HCT116 (cell line): ENCODE measurements at places on chromosomes 6 and 20. TPM values are rescaled to one million over a fixed set of nuclear protein-coding genes. Genes with fewer than 3 reads are reported as not detected.
A peak's percentile ranks its signal among the peaks of the same experiment; 100 is the strongest.

GRCh38 chr20:45779011-45779915 is 12.4 kb downstream of the WFDC3 start:
- DNase-seq = peak; percentile 98
- H3K36me3 ChIP-seq = no peaks in the 10 kb centered on the region
- peaks cover 58% of the 10 kb centered on the region for H3K4me1 ChIP-seq
- peak overlapping the region; percentile 90 for H3K27ac ChIP-seq
- H3K4me3 ChIP-seq = peak overlapping the region; percentile 9; the same call in 1 of the 2 replicates

DNA sequence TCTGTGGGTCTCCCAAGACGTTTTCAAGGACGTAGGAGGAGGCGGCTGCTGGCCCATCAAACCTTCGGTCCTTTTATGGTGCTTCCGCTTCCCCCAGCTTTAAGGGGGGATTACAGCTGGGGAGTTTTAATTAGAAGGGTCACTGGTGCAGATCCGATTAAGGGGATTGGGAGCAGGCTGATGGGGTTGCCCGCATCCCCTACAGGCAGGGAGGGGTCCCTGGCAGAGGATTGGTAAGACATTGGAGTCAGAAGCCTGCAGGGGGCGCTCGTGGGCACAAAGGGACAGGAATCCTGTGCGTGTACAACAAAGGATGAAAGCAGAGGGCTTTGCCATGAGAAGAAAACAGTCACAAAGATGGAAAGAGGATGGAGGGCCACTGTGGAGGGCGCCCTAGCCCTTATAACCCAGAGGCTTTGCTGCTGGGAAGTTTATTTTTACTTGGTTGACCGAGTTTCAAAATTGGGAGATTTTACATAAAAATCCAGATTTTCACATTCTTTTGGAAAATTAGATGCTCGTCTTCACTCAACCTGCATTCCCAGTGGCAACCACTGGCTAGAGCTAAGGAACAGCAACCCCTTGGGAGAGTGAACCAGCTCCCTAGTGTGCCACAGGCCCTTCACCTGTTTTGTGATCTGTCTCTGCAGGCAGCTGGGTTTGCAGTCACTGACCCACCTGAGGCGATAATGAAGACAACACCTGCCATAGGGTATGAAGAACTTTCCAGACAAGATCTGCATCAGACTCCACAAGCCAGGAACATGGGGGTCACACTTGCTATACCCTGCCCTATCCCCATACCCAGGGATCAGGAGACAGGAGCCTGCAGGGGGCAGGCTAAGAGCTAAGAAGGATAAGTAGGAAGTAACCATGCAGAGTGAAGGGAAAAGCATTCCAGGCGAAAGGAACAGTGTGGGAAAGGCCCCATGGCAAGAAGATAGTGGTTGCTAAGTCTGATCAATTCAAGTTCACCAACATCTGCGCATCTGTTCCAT is 97.7 kb downstream of the KCNB1 start:
- no peak overlapping the region for H3K27ac ChIP-seq
- DNase-seq = peak; percentile 53
- H3K27me3 ChIP-seq = no peaks in the 10 kb centered on the region
- no peaks in the 10 kb centered on the region for H3K36me3 ChIP-seq

DNA sequence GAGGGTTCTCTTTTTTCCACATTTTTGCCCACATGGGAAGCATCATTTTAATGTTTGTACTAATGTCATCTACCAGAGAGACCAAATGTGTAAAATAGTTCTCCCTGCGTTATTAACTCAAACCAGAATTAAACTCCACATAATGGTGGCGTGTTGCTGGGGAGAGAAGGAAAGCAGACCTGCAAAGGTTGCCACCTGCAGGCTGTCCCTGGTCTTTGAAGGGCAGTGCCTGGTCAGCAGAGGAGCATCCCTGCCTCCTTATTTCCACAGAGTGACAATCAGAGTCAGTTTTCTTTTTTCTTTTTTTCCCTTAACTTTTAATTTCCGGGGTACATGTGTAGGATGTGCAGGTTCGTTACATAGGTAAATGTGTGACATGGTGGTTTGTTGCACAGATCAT is 214.5 kb downstream of the TBX18 start:
- no peak overlapping the region for H3K4me3 ChIP-seq
- H3K4me1 ChIP-seq = peaks cover 6% of the 10 kb centered on the region; the same call in 1 of the 2 replicates
- H3K27ac ChIP-seq = no peak overlapping the region
- no peaks in the 10 kb centered on the region for H3K27me3 ChIP-seq

- no peak overlapping the region for H3K27ac ChIP-seq
- no peaks in the 10 kb centered on the region for H3K36me3 ChIP-seq
- no peaks in the 10 kb centered on the region for H3K4me1 ChIP-seq
- H3K4me3 ChIP-seq = no peak overlapping the region
Measured at GRCh38 chr6:34032856-34033255, 113.0 kb downstream of the GRM4 start.

- no peak overlapping the region for H3K27ac ChIP-seq
- no peak overlapping the region for H3K4me3 ChIP-seq
- no peak for DNase-seq
- no peaks in the 10 kb centered on the region for H3K27me3 ChIP-seq
Measured at GRCh38 chr6:18820725-18821124, 433.6 kb downstream of the RNF144B start.

DNA sequence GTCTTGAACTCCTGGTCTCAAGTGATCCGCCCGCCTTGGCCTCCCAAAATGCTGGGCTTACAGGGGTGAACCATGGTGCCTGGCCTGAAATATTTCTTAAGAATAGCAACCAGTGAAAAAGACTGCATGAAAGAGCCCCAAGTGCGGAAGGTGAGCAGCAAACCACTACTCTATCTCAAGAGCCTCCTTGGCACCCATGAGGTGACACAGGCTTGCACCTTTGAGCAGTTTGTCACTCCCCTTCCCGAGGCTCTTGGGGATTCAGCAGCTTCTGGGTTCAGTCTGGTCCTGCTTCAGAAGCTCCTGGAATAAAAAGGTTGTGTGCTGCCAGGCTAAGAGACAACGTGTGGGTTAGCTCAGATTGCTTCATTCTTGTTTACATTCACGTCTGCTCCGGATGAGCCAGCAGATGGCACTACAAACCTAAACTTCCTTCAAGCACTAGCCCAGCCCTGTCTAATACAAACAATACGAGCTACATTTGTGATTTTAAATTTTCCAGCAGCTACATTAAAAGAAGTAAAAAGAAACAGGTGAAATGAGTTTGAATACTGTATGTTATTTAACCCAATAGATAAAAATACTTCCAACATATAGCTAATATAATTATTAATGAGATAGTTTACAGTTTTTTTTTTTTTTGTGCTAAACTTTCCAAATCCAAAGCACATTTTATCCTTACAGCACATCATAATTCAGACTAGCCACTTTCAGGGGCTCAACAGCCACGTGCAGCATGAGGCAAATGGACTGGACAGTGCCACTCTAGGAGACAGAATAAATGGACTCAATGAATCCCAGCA is 46.2 kb downstream of the GJA10 start:
- no peak overlapping the region for H3K4me3 ChIP-seq
- no peaks in the 10 kb centered on the region for H3K27me3 ChIP-seq
- peak; percentile 68 for DNase-seq
- H3K36me3 ChIP-seq = no peaks in the 10 kb centered on the region
- H3K27ac ChIP-seq = no peak overlapping the region

DNA sequence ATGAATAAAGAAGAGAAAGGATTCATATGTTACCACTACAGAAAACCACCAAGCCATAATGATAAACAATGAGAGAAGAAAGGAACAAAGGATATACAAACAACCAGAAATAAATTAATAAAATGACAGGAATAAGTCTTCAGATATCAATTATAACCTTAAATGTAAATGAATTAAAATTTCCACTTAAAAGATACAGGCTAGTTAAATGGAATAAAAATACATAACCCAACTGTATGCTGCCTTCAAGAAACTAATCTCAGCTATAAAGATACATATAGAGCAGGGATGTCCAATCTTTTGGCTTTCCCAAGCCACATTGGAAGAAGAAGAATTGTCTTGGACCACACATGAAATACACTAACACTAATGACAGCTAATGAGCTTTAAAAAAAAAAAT is 135.9 kb upstream of the GJE1 start:
- H3K4me3 ChIP-seq = no peak overlapping the region
- no peaks in the 10 kb centered on the region for H3K27me3 ChIP-seq
- peaks cover 6% of the 10 kb centered on the region; the same call in 1 of the 2 replicates for H3K36me3 ChIP-seq
- no peaks in the 10 kb centered on the region for H3K4me1 ChIP-seq
- H3K27ac ChIP-seq = no peak overlapping the region

DNA sequence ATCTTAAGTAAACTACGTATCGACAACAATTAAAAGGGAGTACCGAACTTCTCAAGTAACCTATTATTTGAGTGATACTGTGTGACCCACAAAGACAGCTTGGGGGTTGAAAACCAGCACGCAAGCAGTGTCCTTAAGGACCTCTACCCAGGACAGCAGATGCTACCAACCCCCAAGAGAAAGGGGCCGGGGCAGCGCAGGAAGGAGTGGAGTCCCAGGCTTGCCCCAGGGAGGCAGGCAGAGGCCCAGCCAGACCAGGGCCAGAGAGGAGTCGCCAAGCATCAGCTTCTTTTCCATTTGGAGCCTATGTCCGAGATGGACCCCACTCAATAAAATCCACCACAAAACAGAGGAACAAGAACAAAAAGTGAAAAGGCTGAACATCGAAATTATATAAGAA is 11.9 kb downstream of the DIDO1 start:
- peaks cover 31% of the 10 kb centered on the region for H3K36me3 ChIP-seq
- H3K4me3 ChIP-seq = no peak overlapping the region
- H3K4me1 ChIP-seq = peaks cover 13% of the 10 kb centered on the region
- no peak overlapping the region for H3K27ac ChIP-seq

DNA sequence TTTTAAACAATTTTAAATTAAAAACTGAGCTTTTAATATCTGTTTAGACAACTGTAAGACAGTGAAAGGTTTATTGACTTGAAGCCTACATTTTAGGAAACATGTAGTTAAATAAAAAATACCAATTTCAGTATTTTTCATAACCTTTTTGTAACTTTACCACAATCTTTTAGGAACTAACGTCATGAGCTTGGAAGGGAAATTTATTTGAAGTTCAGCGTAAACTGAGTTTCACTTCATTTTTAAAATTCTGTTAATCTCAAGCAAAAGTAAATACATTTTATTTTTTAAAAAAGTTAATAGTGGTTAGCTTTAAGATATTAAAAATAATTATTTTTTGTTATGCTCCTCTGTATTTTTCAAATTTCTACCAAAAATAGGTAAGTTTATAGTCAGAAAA is 5.5 kb downstream of the CST7 start:
- no peak for DNase-seq
- H3K36me3 ChIP-seq = no peaks in the 10 kb centered on the region
- no peak overlapping the region for H3K27ac ChIP-seq

- H3K27ac ChIP-seq = no peak overlapping the region
- no peaks in the 10 kb centered on the region for H3K27me3 ChIP-seq
- peaks cover 16% of the 10 kb centered on the region for H3K4me1 ChIP-seq
- H3K36me3 ChIP-seq = no peaks in the 10 kb centered on the region
- DNase-seq = no peak
Measured at GRCh38 chr6:144757299-144757698, 472.2 kb downstream of the UTRN start.

- no peaks in the 10 kb centered on the region for H3K4me1 ChIP-seq
- H3K27ac ChIP-seq = no peak overlapping the region
- peak; percentile 12 for DNase-seq
- no peaks in the 10 kb centered on the region for H3K36me3 ChIP-seq
- H3K27me3 ChIP-seq = no peaks in the 10 kb centered on the region
Measured at GRCh38 chr6:154868143-154868594, 126.9 kb upstream of the TIAM2 start.

DNA sequence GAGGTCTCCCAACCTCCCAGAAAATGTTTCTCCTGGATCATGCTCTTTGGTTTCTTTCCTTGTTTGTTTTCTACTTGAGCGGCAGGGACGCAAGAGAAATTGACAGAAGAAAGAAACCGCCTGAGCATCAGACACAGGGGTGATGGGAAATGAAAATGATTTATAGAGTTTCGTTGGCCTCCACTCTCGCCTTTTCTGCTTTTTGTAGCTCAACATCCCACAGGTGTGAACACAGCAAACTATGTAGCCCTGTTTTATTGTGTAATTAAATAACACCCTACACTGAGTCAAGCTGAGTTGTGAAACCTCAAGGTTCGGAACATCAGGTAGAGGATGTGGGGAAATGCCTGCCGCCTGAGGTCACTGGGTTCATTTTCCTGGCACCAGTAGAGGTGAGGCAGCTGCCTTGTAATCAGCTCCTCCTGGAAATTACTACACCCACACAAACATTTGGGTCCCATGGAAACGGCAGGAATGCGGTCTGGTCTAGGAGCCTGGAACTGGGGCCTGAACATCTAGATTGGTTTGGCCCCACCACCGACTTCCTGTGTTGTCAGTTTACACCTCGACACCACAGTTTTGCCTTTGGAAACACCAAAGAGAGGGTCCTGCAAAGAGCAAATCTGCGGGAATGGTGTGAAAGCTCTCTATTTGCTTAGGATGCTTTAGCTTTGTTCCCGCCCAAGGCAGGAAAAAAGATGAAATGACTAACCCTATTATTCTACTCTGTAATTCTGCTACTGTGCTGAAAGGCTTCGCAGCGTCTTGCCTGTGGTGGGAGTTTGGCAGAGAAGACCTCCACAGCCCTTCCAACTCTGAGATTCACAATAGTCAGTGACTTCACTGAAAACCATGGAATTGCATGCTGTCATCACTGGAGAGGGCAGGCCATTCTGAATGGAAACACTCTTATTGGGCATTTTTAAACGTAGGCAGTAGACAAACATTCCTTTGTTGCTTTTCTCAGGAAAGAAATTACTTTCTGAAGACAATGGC is 53.0 kb downstream of the ADAT2 start:
- H3K27me3 ChIP-seq = no peaks in the 10 kb centered on the region
- no peak overlapping the region for H3K27ac ChIP-seq
- peaks cover 15% of the 10 kb centered on the region for H3K4me1 ChIP-seq
- H3K36me3 ChIP-seq = no peaks in the 10 kb centered on the region
- DNase-seq = peak; percentile 42

GRCh38 chr20:24389686-24390085 is 79.7 kb upstream of the SYNDIG1 start:
- H3K4me3 ChIP-seq = no peak overlapping the region
- H3K27me3 ChIP-seq = no peaks in the 10 kb centered on the region
- H3K4me1 ChIP-seq = no peaks in the 10 kb centered on the region

DNA sequence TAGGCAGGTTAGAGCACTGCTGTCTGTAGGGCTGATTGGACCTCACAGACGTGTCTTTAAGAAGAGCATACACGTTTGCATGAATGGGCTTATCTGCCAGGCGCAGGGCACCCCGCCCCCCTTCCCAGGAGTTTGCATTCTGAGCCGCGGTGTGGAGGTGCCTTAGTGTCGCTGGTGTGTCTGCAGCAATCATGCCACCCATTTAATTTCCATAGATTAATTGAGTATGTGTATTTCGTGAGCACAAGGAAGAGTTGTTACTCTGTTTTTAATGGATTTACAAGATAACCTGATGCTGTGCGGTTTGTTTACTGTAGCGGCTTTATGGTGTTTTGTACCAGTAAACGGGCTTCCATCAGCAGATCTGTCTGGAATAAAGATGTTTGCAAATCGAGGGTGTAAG is 107.7 kb downstream of the ZDHHC14 start:
- H3K27ac ChIP-seq = no peak overlapping the region
- H3K36me3 ChIP-seq = no peaks in the 10 kb centered on the region
- H3K4me3 ChIP-seq = no peak overlapping the region
- DNase-seq = no peak

Gene NSFL1C
- 93.4 TPM for total RNA-seq

Gene PRELID3B
- 129 TPM for total RNA-seq

Gene UBD
- total RNA-seq = not detected

Gene NDUFAF4
- total RNA-seq = 62.4 TPM

Gene CST4
- not detected for total RNA-seq

Gene BLTP3A
- total RNA-seq = 21.5 TPM
